Ovary (tissue), 10 donors: ENCODE measurements at places on chromosomes 11 and 22.

DNA sequence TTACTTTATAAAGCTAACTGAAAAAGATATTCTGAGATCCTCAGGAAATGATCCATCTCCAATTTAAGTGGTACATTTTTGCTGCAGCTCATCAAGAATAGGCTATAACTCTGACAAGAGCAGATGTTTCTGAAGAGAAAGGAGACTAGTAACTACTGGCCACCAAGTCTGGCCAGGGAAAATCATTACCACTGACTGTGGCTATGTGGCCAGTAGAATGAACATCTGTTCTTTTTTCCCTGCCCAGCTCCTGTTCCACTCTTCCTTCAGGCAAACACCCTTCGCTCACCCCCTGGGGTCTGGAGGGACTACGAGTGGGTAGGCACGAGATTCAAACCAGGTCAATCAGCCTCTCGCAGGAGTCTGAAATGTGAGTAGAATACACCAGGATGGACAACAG is 23.9 kb downstream of the TMEM123 start:
- no peak for DNase-seq

- no peak for DNase-seq
These were observed 70.6 kb upstream of the CAPRIN1 start for GRCh38 chr11:33980897-33981296.

DNA sequence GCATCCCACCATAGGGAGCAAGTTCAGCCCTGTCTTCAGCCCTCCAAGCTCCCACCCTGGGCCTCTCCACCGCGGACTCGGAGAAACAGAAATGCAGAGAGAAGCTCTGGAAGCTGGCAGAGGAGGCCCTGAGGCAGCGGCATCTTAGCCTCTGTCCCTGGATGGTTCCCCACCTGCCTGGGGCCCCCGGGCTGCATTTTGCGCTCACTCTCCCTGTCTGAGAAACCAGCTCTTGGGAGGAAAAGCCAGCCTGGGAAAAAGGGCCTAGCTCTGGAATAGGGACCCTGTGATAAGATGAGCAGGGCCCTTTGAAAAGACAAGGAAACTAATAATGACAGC is 12.0 kb upstream of the SPI1 start:
- DNase-seq = peak; percentile 14

- DNase-seq = peak; percentile 70
These were observed 14.1 kb downstream of the RPS13 start for GRCh38 chr11:17063171-17064002.

GRCh38 chr11:16749666-16750065 is 11.2 kb downstream of the C11orf58 start:
- no peak for DNase-seq

DNA sequence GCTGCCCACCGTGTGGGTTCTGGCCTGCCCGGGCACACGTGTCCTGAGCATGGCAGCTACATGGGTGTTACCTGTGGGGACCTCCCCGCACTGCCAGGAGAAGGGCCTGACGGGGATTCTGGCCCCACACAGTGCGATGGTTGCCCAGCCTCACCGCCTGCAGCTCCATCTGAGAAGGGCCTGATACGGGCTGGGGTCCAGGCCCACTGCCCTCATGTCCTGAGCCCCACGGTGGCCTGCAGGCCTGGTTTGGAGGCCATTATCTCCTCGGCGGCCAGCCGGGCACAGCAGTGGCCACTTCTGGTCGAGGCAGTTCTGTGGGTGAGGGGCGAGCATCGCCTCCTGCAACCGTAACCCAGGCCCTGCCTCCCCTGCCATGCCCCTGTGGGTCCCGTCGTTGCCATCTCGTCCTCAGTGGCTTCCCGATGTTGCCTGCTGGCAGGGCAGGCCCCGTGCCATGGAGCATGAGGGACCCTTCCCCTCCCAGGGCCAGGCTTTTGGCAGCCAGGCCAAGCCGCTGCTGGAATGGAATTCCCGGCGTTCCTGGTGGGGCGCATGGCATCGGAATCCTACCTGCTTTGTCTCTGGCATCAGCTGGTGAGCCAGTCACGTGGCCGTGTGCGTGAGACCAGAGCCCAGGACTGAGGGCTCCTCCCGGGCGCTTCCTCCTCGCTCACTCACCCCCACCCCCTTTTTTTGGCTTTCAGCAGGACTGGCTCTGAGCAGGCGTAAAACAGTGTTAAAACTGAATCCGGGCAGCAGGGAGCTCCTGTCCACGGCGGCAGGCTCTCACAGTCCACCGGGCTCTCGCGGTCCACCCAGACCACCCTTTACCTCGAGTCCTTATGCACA is 71.9 kb upstream of the PPARA start:
- peak; percentile 75 for DNase-seq

GRCh38 chr11:64868904-64869570 is 9.4 kb downstream of the EHD1 start:
- peak; percentile 51 for DNase-seq
